ENCODE measurements at places on chromosomes 13 and 19. TPM values are rescaled to one million over a fixed set of nuclear protein-coding genes. Genes with fewer than 3 reads are reported as not detected.

DNA sequence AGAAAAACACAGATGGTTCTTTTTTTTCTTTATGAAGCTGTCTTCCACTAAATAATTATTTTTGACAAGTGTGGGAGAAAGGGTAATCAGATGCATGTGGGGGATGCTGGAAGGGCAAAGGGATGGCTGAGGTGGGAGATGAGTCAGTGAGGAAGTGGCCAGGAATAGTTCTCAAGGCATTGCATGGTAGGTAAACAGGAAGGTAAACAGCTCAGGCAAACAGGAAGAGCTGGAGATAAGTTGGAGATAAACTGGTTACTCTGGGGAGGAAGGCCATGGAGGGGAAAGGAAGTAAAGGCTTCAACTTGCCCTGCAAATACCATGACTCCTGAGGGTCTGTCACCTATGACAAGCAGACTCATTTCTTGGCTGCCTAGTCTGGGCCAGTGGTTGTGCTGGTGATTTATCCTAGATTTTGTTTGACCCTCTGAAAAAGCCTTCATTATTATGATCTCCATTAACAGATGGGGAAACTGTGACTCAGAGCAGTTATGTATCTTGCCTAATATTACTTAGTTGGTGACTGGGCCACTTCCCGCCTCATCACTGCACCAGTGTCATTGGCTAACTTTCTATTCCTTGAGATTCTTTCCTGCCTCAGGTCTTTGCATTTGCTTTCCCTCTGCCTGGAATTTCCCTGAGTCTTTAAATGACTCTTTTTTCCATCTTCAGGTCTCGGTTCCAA lies 17.1 kb downstream of the ACTL9 start:
- no peak for DNase-seq

ZNF266 gene
- 14.4 TPM for polyA plus RNA-seq

GRCh38 chr13:95644601-95645052 lies at the start of gene DZIP1:
DZIP1 (minus strand) TSS chr13:95644706; CDS start chr13:95642029, 2,677 bp downstream.
- DNase-seq, result peak; percentile 87

DNA sequence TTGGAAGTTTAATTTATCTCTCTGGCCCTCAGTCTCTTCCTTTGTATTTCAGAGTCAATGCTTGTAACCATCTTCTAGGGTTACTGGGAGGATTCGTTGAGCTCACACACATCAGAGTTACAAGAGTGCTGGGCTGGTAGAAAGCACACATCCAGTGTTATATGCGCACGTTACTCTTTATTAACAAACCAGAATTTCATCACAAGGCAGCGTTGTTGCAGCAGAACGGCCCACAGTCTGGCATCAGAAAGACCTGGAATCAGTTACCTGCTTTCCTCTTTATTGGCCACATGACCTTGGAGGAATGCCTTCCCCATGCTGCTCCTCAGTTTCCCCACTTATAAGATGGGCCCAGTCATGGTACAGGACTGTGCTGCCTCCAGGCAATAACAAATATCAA lies 3.9 kb downstream of the ZNF865 start:
- no peak for DNase-seq

CYP2A7 gene
- not detected for polyA plus RNA-seq

DNA sequence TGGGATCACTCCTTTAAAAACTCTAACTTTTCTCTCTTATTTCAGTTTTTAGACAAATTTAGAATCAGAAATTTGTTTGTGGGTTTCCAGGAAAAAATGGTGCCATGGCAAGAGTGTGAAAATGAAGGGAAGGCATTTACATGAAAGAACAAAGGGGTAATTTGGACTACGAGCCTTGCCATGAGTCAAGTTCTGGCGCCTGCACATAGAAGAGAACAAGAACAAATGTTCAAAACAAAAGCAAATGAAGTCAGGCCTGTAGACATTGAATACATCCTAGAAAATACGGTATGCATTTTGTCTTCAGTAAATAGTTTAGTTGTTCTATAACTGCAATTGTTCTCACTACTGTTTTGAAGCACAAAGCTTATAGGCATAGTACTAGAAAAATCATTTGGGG lies 1390.5 kb downstream of the EFNB2 start:
- no peak for DNase-seq

ATP4B gene
- polyA plus RNA-seq, result not detected

GRCh38 chr13:44818428-44818827 lies 170.8 kb downstream of the NUFIP1 start:
- DNase-seq, result no peak

- no peak for DNase-seq
These were observed 49.4 kb downstream of the GAS6 start for GRCh38 chr13:113814435-113814821.

- DNase-seq, result no peak
These were observed 339.1 kb downstream of the FGF9 start for GRCh38 chr13:22009937-22010336.

- peak; percentile 68 for DNase-seq
These were observed 135.7 kb downstream of the MIPEP start for GRCh38 chr13:23753458-23753857.

COX7A1 gene
- 42.5 TPM for polyA plus RNA-seq

ADGRE1 gene
- not detected for polyA plus RNA-seq

CABP5 gene
- polyA plus RNA-seq, result not detected

DNA sequence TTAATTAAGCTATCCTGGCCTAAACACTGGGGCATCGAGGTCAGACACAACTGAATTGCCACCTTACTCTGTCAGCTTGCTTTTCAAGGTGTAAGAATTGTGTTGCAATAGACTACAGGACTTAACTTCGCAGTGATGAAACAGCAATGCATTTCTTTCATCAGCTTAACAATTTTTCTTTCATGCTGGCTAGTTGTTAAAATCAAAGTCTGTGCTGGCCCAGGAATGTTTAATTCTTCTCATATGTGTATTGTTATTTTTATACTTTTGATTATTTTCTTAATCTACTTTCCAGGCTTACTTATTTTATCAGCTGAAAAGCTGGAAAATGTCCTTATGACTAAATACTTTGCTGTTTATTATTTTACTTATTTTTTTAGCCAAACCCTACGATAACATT lies 79.7 kb downstream of the EFNB2 start:
- DNase-seq, result peak; percentile 57

GRCh38 chr19:1268226-1269064 lies 687 bp upstream of the CIRBP start:
- DNase-seq, result no peak

GRCh38 chr19:28602675-28603298 lies 610.2 kb downstream of the UQCRFS1 start:
- DNase-seq, result no peak

PSG7 gene
- 1.1 TPM for polyA plus RNA-seq

GRCh38 chr13:113756441-113757097 lies 2.5 kb upstream of the TMEM255B start:
- no peak for DNase-seq

AMER2 gene
- polyA plus RNA-seq, result not detected

KCTD4 gene
- polyA plus RNA-seq, result 0.54 TPM

CYP2A6 gene
- not detected for polyA plus RNA-seq

DNA sequence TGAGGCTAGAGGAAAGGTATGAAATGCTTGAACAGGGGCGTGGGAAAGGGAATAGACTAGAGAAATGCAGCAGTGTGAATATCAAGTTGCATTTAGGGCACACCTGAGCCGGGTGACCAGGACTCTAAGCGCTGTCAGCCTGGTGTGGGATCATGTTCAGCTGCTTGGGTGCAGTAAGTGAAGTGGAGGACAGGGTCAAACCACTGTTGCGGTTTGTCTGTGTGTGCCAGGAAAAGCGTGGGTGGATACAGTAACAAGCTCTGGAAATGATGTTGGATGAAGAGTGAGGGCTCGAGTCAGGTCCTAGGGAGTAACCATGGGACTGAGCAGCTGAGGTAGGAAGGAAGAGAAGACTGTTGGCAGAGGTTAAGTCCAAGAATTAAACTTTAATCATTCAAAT lies 15.8 kb downstream of the DGKH start:
- peak; percentile 69 for DNase-seq

ZNF229 gene
- 5.8 TPM for polyA plus RNA-seq

DNA sequence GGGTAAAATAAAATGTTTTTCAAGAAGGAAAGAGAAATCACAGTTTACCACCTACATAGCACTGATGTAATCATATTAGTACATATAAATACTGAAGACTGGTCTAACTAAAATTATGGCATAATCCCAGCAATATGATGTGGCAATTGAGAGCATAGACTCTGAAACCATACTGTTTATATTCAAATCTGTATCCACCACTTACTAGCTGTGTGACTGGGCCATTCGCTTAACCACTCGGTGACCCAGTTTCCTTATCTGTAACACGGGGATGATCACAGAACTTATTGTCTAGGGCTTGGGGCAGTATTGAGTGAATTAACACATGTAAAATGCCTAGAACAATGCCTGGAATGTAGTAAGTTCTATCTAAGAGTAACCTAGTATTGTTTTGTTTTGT lies 13.1 kb upstream of the GTF3A start:
- no peak for DNase-seq

ZNF221 gene
- polyA plus RNA-seq, result 2.3 TPM

DNA sequence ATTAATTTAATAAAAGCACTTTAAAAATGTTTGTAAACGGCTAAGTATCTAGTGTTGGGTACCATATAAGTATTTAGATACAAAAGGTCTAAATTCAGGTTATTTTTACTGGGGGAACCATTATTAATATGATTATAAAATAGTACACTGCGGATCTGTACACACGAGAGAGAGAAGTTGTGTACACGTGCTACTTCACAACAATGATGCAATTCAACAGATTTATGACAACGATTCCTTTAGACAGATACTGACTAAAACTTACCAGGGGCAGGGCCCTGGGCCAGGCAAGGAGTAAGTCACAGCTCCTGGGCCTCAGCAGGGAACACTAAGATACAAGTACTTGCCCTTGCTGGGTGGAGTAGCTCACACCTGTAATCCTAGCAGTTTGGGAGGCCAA lies 29.1 kb upstream of the TPTE2 start:
- DNase-seq, result no peak

GRCh38 chr19:31913103-31913661 lies 432.2 kb upstream of the ZNF507 start:
- no peak for DNase-seq

- DNase-seq, result no peak
These were observed 33.1 kb downstream of the CERS4 start for GRCh38 chr19:8242211-8242821.

DNA sequence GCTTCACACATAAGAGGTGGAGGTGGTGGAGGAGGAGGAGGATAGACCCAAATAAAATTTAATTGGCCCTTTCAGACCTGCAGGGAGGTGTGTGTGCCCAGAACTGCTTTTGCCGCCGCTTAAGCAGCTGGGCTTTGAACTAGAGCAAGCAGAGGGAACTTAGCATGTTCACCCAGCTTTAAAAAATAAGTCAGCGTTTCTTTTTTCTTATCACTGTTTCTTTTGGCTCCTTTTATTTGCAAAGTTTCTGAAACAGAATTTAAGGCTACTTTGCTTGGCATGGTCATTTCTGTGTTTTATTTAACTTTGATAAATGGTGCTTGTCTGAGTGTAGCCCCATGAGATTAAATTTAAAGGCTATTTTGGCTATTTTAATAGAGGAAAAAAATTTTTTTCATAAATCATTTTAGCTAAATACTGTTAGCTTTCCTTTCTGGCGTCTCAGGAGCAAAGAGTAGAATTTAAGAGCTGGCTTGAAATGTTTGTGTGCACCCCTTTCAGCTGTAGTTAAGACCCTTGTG lies 43.3 kb upstream of the RNF113B start:
- peak; percentile 47 for DNase-seq

DNA sequence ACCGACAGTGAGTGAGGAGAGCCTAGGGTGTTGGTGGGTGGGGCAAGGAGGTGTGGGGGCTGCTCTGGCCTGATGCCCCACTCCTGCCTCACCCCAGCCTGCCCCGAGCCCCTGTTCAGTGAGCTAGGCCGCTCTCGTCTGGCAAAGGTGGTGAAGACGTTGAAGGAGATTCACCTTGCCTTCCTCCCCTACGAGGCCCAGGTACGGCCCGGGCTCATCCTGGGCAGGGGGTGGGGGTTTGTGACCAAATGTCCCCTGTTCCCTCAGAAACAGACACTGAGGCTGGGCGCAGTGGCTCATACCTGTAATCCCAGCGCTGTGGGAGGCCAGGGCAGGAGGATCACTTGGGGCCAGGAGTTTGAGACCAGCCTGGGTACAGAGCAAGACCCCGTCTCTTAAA lies 3.9 kb downstream of the STXBP2 start:
- DNase-seq, result no peak

GRCh38 chr13:80157261-80157932 lies 183.5 kb downstream of the SPRY2 start:
- no peak for DNase-seq

DNA sequence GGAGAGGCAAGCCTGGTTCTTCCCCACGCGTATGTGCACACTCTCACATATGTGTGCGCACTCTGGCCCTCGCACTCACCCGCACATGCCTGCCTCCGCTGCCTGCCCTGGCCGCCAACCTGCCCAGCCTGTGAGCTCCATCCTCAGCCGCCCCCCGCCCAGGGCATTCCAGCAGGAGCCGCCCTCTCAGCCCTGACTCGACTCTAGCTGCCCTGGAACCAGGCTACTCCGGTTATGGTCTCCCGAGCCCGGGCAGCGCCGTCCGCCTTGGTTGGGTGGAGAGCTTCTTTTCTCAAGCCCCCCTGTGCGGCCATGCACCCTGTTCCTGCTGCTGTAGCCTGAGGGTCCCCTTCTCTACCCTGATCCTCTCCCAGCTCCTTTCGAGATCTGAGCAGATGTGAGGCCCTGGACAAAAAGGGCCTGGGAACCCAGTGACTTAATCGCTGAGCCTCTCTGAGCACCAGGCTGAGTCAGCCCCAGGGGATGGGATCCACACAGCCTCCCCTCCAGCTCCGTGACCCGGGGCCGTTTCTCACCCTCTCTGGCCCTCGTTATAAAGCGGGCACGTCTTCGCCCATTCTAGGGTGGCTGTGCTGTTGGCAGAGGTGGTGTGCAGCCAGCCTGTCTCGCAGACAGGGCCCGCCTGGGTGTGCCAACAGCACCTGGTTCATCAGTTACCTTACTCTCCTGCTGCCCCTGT lies 191.5 kb downstream of the TEX29 start:
- no peak for DNase-seq

GPR12 gene
- polyA plus RNA-seq, result not detected
